ENCODE measurements at places on chromosomes 12 and 14.

DNA sequence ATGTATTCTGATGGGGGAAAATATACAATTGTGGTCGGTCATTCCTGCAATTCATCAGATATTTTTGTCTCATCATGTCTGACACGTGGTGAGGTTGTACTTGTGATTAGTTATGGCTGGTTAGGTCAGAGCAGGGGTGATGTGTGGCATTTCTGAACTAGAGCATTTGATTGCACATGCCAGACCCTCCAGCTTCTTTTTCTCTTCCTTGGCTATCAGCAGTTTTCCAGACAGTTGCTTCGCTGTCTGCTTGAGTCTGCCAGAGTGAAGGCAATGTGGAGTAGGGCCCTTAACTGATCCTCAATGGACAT lies 25.9 kb downstream of the TMEM117 start:
- no peak for DNase-seq

DNA sequence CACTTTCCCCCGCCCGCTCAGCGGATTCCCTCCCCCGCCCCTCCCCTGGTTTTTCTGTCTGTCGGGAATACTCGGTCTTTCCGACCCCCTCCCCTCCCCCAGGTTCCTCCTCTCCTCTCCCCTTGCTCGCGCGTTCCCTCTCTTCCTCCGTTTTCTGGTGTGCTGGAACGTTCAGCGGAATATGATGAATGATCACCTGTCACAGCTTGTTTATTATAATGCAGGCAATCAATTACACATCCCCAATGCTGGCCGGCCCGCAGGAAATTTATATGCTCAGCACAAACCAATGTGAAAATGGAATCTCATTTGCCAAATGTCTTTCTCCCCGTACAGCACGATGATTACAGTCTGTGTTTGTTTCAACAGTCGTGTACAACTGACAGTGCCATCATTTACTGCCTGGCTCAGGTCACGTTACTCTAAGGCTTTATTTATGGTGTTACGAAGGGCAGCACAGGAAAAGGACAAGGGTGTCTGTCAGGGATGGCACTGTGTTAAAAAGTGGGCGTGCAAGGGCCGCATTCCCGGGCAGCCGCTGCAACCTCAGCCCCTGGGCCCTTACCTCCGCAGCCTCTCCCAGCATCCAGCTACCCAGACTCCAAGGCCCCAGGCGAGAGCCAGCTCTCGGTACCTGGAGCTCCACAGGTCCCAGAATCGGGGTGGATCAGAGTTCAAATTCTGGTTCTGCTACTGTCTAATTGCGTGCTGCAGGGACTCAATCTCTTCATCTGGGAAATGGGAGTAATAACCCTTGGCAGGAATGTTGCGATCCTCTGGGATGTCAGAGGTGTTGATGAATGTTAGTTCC lies 24.7 kb upstream of the MAP1LC3B2 start:
- peak; percentile 83 for DNase-seq

DNA sequence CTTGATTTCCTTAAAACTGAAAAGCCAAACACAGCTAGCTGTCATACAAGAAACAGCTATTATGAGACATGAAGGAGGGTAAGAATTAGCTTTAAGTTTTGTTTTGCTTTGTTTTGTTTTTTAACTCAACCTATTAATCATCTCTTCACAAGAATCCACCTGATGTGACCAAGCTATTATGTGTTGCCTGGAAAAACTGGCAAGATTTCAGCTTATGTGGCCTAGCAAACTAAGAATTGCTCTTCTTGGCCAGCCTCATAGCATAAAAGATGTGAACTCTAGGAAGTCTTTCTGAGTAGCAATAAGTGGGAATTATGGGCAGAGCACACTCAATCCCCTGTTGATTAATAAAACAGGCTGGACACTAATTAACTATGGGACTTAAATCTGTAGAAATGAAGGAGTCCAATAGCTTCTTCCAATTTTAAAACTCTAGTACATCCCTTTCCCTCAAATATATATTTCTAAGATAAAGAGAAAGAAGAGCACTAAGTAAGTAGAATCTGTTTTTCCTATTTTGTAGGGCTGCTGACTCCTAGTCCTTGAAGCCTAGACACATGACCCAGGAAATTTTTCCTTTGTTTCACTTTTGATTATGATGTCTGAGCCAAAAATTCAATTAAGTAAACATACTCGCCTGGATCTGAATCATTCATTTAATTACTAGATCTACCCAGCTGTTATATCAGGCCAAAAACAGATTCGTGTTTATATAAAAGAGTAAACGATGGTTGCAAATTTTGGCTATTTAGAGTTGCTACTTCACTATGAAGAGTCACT lies 75.7 kb downstream of the GTF2A1 start:
- DNase-seq: no peak

DNA sequence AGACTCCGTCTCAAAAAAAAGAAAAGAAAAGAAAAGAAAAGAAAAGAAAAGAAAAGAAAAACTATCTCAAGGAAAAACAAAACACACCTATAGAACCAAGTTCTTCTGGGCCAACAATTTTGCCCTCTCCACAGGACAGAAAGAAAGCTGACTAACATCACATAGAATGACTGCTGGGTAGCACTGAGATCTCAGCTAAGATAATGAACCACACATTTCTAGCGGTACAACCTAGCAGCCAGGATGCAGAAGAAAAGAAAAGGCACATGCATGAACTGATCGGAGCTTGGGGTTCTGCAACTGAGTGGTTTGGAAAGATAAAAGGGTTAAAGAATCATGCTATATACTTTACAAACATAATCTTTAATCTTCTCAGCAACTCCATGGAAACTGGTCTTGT lies 19.5 kb downstream of the TMED10 start:
- DNase-seq: no peak

- no peak for DNase-seq
Measured at GRCh38 chr14:24335461-24336171, 745 bp upstream of the ADCY4 start.

DNA sequence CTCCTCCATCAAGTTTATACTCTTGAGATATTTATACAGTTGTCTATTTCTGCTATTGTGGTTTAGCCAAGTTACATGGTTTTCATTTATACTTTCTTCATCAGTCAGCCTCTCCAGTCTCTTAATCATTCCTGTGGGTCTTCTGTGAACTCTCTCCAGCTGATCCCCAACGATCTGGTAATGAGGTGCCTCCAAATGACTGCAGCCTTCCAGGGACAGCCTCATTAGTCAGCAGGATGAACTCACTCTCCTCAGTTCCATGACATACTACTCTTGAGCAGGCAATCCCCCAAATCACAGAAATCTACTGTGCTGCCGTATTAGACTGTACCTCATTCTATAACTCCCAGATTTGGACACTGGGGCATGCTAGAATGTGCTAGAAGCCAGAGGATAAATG lies 15.3 kb downstream of the AREL1 start:
- DNase-seq: no peak

DNA sequence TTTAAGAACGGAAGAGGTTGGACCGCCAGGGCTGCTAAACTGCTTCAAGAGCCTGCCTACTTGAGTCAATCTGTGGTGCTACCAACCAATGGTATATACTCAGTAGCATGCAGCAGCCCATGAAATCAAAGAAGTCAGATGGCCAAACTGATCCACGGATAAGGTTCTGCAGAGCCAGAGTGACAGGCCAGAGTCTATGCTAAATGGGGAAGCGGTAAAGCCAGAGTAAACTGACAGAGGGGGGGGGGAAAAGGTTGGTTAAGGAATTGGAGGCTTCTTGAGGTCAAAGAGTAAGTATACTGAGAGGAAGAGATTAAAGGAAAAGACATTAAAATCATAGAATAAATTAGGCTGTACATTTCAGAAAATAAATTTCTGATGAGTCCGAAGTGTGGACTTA lies 15.4 kb upstream of the SLC6A13 start:
- DNase-seq: no peak

DNA sequence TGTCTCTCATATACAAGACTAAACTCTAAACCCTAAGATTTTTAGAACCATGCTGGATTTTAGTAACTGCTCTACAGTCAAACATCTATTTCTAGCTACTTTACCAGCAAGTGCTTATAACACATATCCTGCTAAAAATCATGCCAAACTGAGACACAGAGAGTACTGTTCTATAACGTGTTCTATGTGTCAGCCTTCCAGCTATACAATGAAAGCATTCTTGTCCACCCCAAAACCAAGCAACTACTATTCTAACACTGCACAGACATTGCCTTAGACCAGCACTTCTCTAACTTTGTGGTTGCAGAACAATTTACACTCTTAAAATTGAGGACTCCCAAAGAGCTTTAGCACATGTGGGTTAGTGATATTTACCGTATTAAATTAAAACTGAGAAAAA lies 85.7 kb downstream of the SPPL3 start:
- DNase-seq: no peak

DNA sequence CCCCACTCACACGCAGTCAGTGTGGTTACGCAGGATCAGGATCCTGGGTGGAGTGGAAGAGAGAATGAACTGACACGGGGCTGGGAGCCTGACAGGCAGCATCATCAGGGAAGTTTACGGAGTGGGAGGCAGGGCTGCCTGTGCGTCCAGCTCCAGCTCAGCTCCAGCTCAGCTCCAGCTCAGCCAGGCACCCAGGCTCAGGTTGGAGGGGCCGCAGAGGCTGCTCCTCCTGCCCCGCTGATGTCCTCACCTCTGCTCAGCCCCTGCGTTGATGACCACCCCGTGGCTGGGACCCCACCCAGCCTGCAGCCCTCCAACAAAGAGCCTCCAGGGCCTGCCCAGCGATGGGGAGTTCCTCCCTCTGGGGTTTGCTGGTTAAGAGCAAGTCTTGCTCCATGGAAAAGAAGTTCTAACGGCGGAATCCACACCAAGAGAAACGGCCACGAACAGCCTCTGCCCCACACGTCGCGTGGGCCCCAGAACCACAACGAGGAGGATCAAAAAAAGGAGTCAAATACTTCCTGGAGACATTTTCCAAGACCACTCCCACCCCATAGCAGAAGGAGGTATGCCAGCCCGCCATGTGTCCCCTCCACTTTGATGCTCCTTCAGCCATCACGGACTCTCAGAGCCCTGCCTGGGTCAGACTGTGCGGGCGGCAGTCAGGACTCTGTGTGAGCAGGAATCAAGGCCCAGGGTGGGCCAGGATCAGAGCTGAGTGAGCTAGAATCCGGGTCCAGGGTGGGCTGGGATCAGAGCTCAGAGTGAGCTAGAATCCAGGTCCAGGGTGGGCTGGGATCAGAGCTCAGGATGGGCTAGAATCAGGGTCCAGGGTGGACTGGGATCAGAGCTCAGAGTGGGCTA lies 17.7 kb upstream of the C14orf180 start:
- DNase-seq: no peak

GRCh38 chr14:75724414-75725204 lies 63.6 kb downstream of the TTLL5 start:
- no peak for DNase-seq

DNA sequence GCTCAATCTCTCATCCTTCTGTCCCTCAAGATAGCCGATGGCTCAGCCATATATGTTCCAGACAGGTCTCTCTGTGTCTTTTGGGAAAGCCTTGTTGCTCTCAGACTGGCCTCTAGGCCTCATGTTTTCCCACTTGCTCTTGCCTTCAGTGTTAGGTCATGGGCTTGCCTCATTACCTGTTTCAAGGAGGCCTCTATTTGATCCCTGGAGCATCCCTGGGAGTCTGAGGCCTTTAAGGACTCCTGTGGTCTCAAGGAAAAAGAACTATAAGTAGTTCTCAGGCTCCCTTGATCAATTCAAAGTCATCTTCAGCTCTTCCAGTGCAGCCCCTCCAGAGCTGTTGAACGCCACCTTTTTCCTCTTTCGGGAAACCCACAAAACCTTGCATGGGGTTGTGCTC lies 47.9 kb downstream of the NTF3 start:
- DNase-seq: no peak

- no peak for DNase-seq
Measured at GRCh38 chr14:30657606-30658163, 35.6 kb downstream of the SCFD1 start.

DNA sequence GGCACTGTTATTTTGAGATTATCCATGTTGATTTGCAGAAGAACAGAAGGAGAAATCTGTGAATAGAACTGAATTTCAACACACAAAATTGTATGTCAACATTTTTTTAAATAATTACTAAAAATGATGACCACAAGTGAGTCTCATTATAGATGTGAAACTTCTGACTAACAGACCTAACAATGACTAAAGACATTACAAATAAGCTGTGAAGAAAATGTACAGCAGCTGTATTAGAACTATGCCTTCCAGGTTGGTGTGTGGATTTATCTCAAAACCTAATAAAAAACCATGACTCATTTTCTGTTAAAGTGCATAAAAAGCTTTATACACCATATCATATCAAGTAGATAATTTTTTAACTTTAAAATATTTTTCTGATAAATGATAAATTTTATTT lies 22.5 kb upstream of the FOXG1 start:
- DNase-seq: no peak

DNA sequence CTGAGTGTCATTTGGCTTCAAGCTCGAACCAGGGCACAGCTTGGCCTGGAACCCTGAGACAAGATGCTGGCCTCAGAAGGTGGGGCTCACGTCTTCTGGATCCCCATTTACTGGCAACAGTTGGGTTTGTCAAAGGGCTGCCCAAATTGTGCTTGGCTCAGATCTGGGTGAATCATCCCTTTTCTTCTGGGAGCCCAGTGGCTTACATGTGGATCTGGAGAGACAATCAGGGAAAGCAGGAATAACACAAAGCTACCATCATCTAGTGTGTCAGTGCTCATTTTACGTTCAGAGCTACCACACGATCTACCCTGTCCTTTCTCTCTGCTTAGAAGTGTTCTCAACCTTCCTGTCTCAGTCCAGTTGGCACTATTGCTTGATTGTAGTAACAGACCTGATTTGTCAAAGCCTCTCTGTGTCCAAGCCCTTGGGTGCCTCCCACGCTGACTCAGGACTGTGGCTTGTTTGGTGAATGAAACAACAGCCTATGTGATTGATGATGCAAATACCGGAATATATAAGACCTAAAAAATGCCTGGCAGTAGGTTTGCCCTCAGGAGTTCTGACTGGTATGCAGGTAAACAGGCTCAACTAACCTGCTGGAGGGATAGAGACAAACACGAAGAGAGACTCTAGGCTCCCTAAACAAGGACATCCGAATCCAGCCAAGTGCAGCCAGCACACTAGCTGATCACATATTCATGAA lies 974.3 kb downstream of the VRK1 start:
- DNase-seq: no peak

DNA sequence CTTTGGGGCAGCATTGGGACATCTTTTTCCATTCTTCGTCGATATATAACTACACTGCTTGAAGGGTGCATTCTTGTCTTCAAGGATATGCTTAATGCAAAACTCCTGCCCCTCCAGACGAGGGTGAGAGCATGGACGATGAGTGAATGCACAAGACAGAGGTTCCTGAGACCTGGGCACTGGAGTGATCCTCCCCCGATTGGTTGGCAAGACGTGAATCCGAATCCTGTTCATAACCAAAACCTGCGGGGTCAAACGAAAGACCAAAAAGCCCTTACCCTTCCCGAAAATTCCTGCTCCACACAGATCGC lies 684 bp downstream of the KANSL2 start:
- peak; percentile 72 for DNase-seq

- peak; percentile 66 for DNase-seq
Measured at GRCh38 chr12:121009741-121010140, 6.5 kb downstream of the C12orf43 start.

- peak; percentile 90 for DNase-seq
Measured at GRCh38 chr12:56154246-56154771, 1.9 kb downstream of the MYL6B start.

- no peak for DNase-seq
Measured at GRCh38 chr12:89878950-89879349, 170.3 kb upstream of the ATP2B1 start.
